ENCODE measurements at places on chromosomes 5 and 9.

- DNase-seq: no peak
Measured at GRCh38 chr9:1536522-1537170, 478.5 kb upstream of the SMARCA2 start.

DNA sequence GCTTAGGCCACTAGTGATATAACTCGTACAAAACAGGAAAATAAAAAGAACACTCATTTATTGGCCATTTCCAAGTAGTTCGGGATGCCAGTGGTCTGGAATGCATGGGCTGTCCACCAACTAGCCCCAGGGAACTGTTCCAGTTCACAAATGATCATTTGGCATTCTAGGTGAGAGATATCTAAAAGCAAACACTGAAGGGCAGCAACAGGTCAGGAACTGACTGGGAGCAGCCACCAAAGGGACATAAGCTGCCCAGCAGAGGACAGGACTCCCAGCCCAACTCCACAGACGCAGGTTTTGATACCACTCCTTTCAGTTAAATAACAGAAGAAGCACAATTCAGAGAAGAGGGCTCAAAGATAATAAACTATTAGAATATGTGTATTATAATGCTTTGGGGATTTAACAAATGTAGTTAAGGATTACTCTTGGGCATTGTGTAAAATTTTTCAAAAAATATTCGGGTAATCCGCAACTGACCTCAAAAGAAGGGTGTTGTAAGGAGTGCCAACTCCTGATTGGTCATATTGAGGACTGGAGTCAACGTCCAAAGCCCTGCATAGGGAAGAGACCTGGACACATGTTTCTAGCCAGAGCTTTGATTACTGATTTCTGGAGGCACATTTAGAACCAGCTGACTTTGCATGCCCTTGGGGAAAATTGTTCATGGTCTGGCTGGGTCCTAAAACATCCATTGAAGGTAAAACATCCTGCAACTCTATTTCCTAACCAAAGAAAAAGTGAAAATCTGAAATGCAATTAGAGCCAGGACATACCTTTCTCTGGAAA is 320.0 kb downstream of the DNAH5 start:
- no peak for DNase-seq

DNA sequence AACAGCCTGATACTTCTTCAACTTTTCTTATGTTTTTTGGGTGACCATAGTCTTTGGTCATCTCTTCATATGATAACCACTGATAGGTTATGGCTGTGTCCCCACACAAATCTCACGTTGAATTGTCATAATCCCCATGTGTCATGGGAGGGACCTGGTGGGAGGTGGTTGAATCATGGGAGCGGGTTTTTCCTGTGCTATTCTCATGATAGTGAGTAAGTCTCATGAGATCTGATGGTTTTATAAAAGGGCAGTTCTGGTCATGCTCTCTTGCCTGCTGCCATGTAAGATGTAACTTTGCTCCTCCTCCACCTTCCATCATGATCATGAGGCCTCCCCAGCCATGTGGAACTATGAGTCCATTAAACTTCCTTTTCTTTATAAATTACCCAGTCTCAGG is 8.7 kb downstream of the RHOBTB3 start:
- no peak for DNase-seq

DNA sequence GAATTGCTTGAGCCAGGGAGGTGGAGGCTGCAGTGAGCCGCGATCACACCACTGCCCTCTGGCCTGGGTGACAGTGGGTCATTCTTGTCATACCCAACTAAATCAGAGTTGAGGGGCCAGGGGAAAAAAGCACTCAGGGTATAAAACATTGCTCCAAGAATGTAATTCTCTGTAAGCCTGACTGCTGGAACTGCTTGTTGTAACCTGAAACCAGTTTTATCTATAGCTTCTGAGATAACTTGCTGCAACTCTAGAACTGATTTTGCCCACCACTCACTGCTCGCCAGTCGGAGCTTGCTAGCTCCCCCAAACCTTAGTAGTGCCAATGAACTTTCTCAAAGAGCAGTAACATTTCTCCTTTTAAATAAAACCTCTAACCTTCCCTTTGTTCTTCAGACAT is 9.6 kb upstream of the MSH3 start:
- DNase-seq: no peak

DNA sequence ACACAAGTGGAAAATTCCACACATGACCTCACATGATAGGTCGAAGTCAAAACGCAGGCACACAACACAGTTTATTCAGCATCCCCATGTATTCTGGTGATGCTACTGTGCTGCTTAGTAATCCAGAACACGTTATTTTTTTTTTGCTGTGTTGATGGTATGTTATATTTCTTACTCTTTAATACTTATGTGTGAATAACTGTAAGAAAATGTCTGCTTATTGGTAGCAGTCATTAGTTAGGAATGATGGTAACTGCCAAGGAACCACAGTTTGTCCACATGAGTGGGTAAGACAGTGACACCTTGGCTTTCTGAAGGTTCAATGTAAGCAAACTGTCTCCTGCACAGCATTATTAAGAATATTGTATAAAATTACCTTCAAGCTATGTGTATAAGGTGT is 107.7 kb upstream of the DAPK1 start:
- no peak for DNase-seq

GRCh38 chr5:113047234-113047633 is 70.6 kb downstream of the DCP2 start:
- no peak for DNase-seq

DNA sequence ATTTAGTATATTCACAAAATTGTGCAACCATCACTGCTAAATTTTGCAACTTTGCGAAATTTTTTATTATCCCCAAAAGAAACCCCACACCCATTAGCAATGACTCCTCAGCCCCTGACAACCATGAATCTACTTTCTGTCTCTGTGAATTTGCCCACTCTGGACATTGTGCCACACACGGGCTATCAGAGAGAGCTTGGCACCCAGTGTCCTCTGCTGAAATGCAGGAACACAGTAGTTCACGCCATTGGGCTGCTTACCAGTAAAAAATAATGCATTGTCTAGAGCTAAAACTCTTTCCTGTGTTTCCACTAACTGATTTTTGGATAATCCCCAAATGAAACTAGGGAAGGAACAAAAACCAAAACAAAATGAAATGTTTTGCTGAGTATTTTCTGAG is 60.0 kb downstream of the HRH2 start:
- no peak for DNase-seq

GRCh38 chr5:34928267-34928666 is 1.1 kb upstream of the DNAJC21 start:
- no peak for DNase-seq

DNA sequence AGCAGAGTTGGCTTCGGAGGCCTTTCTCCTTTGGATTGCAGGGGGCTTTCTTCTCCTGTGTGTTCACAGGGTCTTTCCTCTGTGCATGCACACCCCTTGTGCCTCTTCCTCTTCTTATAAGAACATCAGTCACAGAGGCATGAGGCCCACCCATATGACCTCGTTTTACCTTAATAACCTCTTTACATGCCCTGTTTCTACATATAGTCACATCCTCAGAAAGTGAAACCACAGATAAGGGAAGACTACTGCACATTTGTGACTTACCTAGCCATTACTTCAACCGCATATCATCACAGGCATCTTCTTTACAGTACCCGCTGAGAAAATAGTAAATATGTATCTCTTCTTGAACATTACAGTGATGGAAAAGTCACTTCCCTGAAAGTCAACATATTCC is 204.9 kb upstream of the TARS1 start:
- no peak for DNase-seq

- no peak for DNase-seq
Measured at GRCh38 chr5:37037840-37038239, 161.3 kb downstream of the NIPBL start.

- DNase-seq: no peak
Measured at GRCh38 chr9:87213948-87214347, 266.6 kb upstream of the GAS1 start.
